Activated CD8-positive, alpha-beta memory T cell treated with anti-CD3 and anti-CD28 coated beads for 1 hour (primary cell): ENCODE measurements at places on chromosomes 13 and 19.

DNA sequence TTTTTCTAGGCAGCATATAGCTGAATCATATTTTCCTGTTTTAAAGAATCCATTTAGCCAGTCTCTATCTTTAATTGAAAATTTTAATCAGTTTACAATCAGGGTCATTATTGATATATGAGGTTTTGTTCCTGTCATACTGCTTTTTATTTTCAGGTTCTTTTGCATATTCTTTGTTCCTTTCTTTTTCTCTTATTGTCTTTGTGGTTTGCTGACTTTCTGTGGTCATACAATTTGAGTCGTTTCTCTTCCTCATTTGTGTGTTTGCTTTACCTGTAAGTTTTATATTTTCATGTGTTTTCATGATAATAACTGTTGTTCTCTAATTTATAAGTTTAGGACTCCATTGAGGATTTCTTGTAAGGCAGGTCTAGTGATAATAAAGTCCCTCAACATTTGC lies 812.6 kb downstream of the DACH1 start:
- DNase-seq, result no peak

GRCh38 chr13:38141792-38142191 lies 207.9 kb upstream of the UFM1 start:
- no peak for DNase-seq

- no peak for DNase-seq
Measured at GRCh38 chr13:30734439-30734838, 904 bp upstream of the ALOX5AP start.

DNA sequence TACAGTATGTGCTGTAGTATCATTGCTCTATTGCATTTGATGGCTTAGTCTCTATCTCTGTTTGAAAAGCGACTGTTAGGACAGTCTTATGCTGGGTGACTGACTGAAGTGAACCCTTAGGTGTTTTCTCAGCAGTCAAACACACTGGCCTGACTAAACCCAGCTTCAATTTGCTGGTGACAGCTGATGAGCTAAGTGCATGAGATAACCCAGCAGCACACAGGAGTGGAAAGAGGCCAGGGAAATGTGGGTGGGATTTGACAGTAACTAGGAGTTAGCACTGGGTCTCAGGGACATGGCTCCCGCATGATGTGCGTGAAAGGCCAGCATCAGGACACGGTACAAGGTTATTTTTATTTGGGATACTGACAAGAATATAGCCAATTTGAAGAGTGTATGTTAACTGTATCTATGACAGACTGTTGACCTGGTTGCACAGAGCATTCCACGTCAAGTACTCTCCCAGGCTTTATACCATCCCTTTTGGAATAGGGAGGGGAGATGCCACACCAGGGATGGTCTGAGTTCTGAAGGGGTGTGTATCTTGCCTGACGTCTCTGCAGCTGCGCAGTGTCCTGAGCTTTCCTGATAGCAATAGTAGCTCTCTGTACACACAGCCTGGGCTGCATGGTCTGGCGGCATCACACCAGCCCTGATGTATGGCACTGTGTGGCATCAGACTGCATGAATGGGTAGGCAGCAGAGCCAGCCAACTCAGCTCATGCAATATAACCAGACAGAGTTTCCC lies 144.8 kb downstream of the FLT1 start:
- DNase-seq, result no peak

DNA sequence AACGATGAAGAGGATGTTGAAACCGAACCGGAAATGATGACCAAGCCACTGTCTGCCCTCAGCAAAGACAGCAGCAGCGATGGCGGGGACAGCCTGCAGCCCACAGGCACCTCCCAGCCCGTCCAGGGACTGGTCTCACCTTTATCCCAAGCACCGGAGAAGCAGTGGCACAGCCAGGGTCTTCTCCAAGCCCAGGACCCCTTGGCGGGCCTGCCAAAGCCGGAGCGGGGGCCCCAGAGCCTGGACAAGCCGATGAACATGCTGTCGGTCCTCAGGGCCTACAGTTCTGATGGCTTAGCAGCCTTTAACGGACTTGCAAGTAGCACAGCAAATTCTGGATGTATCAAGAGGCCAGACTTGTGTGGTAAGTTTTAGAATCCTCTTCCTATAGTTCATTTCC lies 177.0 kb downstream of the ZNF536 start:
- DNase-seq, result no peak

DNA sequence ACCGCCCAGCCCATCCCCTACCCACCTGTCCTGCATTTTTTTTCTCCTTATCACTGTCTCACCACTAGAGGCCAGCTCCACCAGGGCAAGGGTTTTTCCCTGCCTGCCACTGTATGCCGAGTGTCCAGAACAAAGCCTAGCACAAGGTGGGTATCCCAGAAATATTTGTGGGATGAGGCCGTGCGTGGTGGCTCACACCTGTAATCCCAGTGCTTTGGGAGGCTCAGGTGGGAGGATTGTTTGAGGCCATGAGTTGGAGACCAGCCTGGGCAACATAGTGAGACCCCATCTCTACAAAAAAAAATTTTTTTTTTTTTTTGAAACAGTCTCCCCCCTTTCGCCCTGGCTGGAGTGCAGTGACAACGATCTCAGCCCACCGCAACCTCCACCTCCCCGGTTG lies 2.9 kb upstream of the MRI1 start:
- DNase-seq, result no peak

DNA sequence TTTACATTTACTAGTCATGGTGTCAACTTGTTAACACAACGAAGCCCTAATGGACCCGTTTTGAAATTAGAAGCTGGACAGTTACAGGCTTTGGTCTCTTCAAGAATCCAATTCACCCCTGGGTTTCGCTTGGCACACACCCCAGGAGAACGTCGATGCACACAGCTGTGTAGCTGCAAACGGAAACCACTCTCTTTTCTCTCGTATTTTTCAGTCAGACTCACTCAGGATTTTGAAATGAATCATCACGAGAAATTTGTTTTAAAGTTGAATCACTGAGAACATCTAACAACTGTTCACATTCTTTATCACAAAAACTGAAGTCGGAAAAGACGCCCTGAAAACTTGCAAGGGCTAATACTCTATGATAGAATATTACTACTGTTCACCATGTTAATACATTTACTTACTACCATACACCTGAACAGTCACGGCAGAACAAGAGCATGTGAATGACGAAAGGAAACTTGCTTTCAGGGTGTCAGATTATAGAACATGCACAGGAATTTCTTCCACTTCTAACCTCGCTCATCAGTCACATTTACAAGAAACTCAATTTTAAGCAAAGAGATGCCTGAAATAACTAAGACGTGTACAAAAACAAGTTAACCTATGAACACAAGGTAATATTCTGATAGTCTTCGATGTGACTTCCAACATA lies 4.7 kb downstream of the PNMA8A start:
- DNase-seq, result no peak

GRCh38 chr13:51152701-51153100 lies 41.6 kb upstream of the C13orf42 start:
- DNase-seq, result no peak

GRCh38 chr13:30730526-30730925 lies 4.8 kb upstream of the ALOX5AP start:
- DNase-seq, result no peak

- DNase-seq, result peak; percentile 67
Measured at GRCh38 chr19:14556662-14557188, 15.1 kb downstream of the NDUFB7 start.

GRCh38 chr13:67133476-67133875 lies 96.7 kb downstream of the PCDH9 start:
- DNase-seq, result no peak

DNA sequence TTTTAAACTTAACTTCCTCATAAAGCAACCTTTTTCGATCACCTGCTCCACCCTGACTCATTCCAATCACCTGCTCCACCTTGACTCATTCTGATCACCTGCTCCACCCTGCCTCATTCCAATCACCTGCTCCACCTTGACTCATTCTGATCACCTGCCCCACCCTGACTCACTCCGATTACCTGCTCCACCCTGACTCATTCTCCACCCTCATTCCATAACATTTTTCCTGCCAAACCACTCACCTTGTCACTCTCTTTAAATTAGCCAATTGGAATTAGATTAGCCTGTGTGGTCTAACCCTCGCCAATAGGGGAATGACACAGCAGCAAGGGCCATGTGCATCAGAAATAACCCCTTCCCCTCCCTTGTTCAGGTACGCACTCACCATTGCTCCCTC lies 31.9 kb upstream of the ZNF83 start:
- DNase-seq, result no peak

DNA sequence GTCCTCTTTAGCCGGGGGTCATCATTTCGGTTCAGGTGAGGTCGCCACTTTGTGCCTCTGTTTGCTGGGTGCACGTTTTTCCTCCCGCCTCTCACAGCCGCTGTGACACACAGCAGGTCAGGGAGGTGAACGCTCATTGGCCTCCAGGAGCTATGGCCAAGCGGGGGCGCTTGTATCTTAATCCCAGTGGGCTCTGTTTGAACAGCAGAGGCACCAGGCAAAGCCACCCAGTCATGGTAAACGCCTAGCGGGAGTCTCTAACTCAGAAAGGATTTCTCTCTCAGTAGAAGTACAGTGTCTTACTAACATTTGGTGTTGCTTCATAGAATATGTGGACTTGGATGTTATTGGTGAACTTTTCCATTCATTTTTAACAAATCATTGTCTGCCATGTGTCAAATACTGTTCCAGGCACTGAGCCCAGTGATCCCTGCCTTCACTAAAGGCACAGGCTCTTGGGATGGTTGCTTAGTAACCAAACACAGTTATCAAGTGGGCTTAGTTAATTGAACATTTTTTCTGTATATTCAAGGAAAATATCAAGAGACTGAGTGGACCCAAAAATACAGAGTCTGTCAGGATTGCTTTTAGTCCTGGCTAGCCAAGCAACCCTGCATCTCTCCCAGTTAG lies 186.7 kb downstream of the STK24 start:
- no peak for DNase-seq

GRCh38 chr19:12953138-12953798 lies 3.8 kb downstream of the GADD45GIP1 start:
- no peak for DNase-seq

DNA sequence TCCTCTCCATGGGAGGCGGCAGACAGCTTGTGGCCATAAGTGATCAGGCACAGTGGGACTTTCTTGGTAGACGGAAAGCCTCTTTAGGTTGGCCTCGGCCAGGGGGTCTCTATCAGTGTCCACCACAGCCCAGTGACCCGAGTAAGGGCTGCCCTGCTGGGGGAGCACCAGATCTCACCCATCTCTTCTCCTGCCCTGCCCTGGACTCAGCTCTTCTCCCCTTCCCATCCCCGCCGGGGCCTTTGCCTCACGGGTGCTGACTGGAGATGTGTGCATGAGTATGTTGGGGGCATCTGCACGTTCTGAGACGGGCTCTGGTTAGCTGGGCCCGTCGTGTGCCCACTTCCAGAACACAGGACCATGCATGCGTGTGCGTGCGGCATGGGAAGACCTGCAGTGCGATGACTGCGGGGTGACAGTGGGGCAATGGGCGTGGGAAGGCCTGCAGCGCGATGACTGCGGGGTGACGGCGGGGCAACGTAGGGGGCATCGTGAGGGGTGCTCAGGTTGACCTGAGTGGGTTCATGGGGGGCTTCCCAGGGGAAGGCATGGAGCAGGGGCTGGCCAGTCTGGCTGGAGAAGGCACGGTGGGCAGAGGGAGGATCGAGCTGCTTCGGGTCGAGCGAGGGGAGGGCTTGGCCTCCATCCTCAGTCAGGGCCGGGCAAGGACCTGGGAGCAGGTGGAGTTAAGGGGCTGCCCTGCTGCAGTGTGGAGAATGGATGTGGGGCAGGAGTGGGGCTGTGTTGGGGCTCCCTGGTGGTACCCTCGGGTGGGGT lies 15.9 kb downstream of the EPN1 start:
- no peak for DNase-seq

DNA sequence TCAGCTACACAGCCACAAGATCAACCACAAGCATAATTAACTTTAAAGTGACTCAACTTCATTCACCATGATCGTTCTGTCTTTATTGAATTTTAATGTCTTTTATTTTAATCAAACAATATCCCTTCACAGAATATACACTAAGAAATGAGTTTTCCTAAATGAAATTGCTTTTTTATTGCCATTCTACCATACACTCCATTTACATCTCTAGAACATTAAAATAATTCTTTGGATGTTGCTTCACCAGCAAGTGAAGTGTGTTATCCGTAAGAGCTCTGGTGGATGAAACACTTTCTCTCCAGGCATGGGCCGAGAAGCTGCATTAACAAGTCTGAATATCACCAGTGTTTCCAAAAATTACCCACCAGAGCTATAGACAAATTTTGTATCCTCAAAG lies 789.2 kb downstream of the PCDH9 start:
- DNase-seq, result no peak

DNA sequence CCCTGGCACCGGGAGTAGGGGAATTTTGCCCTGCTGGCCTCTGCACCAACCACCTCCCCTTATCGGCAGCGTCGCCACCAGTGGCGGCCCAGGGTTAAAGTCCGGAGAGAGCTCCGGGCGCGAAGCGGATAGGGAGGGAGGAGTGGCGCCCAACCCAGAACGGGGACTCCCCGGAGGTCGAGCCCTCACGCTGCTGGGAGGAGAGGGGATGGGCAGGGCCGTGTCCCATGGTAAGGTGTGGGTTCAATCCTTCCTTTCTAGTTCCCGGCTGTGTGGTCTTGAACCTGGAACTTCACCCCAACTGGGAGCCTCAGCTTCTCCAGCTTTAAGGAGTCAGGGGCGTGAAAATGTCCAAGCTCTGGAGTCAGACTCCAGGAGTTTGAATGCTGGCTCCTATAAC lies 23.3 kb upstream of the BCL3 start:
- no peak for DNase-seq

GRCh38 chr19:29450812-29451211 lies 75.0 kb upstream of the VSTM2B start:
- no peak for DNase-seq

GRCh38 chr13:114116734-114117133 lies 15.7 kb downstream of the RASA3 start:
- no peak for DNase-seq

DNA sequence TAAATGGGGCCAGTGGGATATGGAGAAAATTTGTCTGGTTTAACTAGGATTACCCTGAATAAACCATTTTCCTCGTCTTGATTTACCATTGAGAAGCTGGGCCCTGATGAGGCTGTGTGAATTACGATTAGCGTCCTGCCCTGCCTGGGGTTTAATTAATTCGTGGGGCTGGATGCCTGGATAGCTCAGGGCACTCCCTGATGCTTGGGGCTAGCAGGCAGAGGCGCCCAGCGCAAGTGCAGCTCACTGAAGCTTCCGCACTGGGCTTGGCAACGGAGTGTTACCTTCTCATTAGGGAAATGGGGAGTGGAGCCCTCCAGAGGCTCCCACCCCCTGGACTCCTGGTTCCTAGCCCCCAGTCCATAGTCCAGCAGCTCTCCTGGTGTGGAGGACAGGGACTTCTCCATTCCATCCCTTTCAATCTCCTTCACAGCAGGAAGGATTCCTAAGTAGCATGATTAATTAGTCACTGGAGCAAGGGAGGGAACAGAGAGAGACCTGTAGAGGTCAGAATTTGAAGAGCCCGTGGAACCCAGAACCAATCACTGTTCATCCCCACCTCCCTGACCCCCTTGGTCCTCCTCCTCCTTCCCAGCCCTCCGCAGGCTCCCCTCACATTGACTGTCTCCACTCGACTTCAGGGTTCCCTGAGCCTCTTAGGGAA lies 107.2 kb downstream of the UQCRFS1 start:
- DNase-seq, result no peak

GRCh38 chr13:30103161-30103840 lies 204.1 kb downstream of the KATNAL1 start:
- no peak for DNase-seq
